Esophagus muscularis mucosa (tissue), 4 donors: ENCODE measurements at places on chromosomes 1 and 21. TPM values are rescaled to one million over a fixed set of nuclear protein-coding genes. Genes with fewer than 3 reads are reported as not detected.
A peak's percentile ranks its signal among the peaks of the same experiment; 100 is the strongest.

The ARMH1 gene
- 0.26 TPM for total RNA-seq

The ADAM15 gene
- total RNA-seq = 96.1 TPM

The ST7L gene
- 23.0 TPM for total RNA-seq

The ADGRL4 gene
- total RNA-seq = 18.7 TPM

The KIRREL1 gene
- total RNA-seq = 77.1 TPM

The PLCH2 gene
- 0.42 TPM for total RNA-seq

The MRPL55 gene
- 64.9 TPM for total RNA-seq

The TSPEAR gene
- 0.23 TPM for total RNA-seq

The OXCT2 gene
- 1.4 TPM for total RNA-seq

The LCE1D gene
- not detected for total RNA-seq

The ZNF644 gene
- total RNA-seq = 64.8 TPM

DNA sequence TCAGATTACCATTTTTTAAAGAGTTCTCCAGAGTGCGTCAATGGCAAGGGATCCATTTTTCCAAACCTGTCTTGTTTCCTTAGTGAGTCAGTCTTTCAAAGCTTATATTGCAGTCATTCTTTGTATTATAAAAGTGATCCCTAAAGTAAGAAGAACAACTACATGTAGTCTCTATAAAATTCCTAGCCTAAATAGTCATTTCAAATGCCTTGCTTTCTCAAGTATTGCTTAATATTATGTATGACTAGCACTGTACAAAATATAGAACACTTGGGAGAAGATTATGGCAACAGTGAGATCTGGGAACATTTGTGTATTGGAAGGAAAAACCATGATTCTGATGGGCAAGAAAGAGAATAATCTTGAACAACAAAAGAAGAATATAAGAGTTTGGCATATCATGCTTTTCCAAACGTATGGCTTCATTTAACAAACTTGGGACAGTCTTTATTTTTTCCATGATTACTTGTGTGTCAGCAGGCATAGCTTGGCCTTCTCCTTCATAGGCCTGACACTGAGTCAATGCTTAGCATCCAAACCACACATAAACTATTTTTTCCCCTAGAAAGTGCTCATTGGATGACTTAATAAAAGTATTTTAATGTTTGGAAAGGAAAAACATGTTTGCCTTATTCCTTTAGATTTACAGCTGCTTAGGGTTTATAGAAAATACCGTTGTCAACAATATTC lies 547.4 kb downstream of the LTN1 start:
- H3K4me3 ChIP-seq = no peak overlapping the region
- H3K36me3 ChIP-seq = peaks cover 7% of the 10 kb centered on the region
- H3K27ac ChIP-seq = no peak overlapping the region
- DNase-seq = no peak

DNA sequence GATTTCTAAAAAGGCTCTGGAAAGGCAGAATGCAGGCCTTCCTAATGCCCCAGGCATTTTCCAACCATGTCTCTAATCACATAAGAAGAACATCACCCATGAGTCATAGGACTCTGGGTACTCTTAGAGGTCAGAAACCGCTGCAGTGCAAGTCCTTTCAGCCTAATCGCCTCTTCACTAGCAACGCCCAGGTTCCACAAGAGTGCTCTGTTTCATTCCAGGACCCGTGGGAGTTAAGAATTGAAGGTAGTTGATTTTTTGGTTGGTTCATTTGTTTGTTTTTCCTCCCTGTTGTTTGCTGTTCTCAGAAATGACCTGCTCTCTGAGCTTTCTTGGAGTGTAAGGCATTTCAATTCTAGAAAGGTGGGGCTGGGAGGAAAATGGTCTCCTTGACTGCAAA lies 123.2 kb downstream of the NR5A2 start:
- no peaks in the 10 kb centered on the region for H3K27me3 ChIP-seq
- no peaks in the 10 kb centered on the region for H3K4me1 ChIP-seq
- H3K27ac ChIP-seq = no peak overlapping the region
- H3K36me3 ChIP-seq = no peaks in the 10 kb centered on the region
- DNase-seq = no peak
- H3K4me3 ChIP-seq = no peak overlapping the region

GRCh38 chr1:209150114-209150513 lies 433.4 kb upstream of the CAMK1G start:
- H3K27ac ChIP-seq = no peak overlapping the region
- no peaks in the 10 kb centered on the region for H3K27me3 ChIP-seq
- H3K4me1 ChIP-seq = no peaks in the 10 kb centered on the region

DNA sequence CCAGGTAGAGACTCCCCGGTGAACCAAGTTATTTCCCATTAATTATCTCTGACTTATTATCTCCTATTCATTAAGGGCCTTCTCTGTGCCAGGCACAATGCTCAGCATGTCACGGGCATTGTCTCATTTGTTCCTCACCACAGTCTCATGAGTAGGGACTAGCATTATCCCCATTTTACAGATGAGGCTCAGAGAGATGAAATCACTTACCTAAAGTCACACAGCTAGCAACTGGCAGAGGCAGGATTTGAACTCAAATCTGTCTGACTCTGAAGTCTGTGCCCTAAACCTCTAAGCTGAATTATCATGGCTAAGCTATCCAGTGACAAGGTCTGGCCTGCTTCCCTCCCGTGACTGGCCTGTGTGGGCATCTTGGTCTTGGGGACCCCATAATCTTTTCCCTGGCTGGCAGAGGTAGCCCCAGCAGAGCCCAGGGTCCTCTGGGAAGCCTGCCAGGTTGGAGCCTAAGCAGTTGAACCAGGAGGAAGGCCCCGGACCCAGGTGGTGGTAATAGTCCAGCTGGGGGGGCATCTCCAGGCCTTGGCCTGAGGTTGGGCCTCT lies 4.5 kb downstream of the MAP7D1 start:
- H3K27ac ChIP-seq = peak overlapping the region; percentile 98
- peaks cover 79% of the 10 kb centered on the region for H3K4me1 ChIP-seq
- H3K27me3 ChIP-seq = no peaks in the 10 kb centered on the region
- DNase-seq = no peak
- H3K36me3 ChIP-seq = no peaks in the 10 kb centered on the region
- peak overlapping the region; percentile 61 for H3K4me3 ChIP-seq

- peaks cover 94% of the 10 kb centered on the region for H3K4me1 ChIP-seq
- peaks cover 5% of the 10 kb centered on the region for H3K36me3 ChIP-seq
- no peaks in the 10 kb centered on the region for H3K27me3 ChIP-seq
Observed at GRCh38 chr1:207858806-207859205, 52.1 kb downstream of the CD34 start.

DNA sequence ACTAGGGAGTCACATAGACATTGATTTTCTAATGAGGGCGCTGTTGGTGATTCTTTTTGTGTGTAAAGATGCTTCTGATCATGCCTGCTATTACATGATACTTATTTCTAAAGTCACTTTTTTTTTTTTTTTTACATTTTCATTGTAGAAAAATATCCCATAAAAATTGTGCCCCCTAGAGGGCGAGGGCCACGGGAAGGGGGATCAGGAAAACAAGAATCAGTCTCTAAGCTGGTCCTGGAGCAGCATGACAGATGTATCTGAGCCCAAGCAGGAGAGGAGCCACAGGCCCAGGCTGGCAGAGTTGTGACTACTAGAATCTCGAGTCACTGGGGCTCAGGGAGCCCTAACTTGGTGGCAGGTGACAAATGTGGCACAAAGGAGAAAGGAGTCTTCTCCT lies 28.1 kb downstream of the ZSCAN20 start:
- no peak for DNase-seq
- peaks cover 4% of the 10 kb centered on the region for H3K36me3 ChIP-seq
- no peaks in the 10 kb centered on the region for H3K27me3 ChIP-seq
- no peak overlapping the region for H3K4me3 ChIP-seq

GRCh38 chr1:212138457-212138856 lies 102.9 kb downstream of the DTL start:
- DNase-seq = no peak
- H3K27me3 ChIP-seq = no peaks in the 10 kb centered on the region
- no peaks in the 10 kb centered on the region for H3K4me1 ChIP-seq
- H3K27ac ChIP-seq = no peak overlapping the region
- no peaks in the 10 kb centered on the region for H3K36me3 ChIP-seq
- H3K4me3 ChIP-seq = no peak overlapping the region

DNA sequence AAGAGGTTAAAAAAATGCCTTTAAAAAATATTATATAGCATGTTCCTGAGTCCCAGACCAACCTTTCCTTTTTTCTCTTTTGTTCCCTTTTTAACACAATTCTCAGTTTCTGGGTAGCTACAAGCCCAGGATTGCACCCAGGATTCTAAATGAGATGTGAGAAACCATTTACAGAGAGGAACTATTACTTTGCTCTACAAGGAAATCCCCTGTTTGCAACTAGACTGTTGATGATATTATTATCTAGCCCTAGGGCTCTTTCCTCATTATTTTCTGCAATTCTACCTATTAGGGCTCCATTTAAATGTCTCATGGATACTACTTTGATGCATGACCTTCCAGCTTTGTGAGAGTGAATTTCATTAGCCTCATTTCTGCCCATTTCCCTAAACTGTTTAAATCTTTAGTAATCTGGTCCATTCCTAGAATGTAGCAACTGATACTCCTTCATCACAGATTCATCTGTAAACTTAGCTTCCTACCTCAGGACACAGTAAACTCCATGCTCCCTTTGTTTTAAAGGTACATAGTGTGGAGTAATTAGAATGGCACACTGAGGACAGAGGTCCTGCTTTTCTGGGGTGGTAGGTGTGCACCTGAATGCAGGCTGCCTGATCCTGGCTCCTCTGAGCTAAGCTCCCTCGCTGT lies 7.1 kb upstream of the KIF14 start:
- H3K36me3 ChIP-seq = no peaks in the 10 kb centered on the region
- H3K27ac ChIP-seq = no peak overlapping the region

- peaks cover 11% of the 10 kb centered on the region for H3K4me1 ChIP-seq
- H3K27me3 ChIP-seq = no peaks in the 10 kb centered on the region
- no peak for DNase-seq
- no peak overlapping the region for H3K4me3 ChIP-seq
- H3K36me3 ChIP-seq = peaks cover 3% of the 10 kb centered on the region
Observed at GRCh38 chr1:226248091-226248490, 24.6 kb downstream of the MIXL1 start.

DNA sequence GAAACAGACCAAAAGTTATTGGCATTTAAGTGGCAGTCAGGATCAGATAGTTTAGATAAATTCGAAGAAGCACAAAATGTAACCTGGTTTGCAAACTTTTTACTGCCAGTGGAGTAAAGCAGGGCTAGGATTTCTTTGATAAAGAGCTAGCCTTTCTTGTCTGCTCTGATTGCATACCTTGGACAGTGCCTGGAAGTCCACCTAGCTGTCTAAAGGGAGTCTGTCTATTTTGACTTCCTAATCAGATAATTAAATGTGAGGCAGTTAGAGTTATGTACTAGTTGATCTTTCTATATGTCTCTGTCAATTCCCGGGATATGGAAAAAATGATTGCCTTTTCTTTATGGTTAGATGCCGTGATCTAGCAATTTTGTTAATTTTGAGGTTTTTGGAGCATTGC lies 4.1 kb downstream of the GPSM2 start:
- no peaks in the 10 kb centered on the region for H3K27me3 ChIP-seq
- DNase-seq = no peak
- H3K36me3 ChIP-seq = no peaks in the 10 kb centered on the region
- no peak overlapping the region for H3K4me3 ChIP-seq
- H3K27ac ChIP-seq = no peak overlapping the region

DNA sequence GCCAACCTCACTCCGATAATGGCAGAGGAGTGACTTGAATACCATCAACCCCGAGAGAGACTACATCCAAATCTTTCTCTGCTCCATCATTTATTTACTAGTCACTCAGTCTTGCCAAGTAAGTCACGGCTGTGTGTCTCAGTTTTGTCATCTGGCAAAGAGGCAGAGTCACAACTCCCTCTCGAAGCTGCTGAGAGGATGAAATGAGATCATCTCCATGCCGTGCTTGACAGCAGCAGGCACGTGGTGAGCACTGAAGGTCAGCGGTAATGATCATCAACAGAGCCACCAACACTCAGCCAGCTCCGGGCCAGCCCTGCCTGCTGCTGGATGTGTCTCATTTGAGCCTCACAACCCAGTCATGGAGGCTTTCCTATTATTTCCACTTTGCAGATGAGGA lies 19.9 kb downstream of the ALDH4A1 start:
- no peaks in the 10 kb centered on the region for H3K36me3 ChIP-seq
- no peaks in the 10 kb centered on the region for H3K27me3 ChIP-seq
- H3K4me3 ChIP-seq = no peak overlapping the region
- no peak overlapping the region for H3K27ac ChIP-seq
- H3K4me1 ChIP-seq = no peaks in the 10 kb centered on the region
- DNase-seq = no peak

- no peak for DNase-seq
- no peaks in the 10 kb centered on the region for H3K36me3 ChIP-seq
- H3K27me3 ChIP-seq = peaks cover 74% of the 10 kb centered on the region
- H3K4me1 ChIP-seq = no peaks in the 10 kb centered on the region
Observed at GRCh38 chr1:36705629-36706028, 222.9 kb upstream of the CSF3R start.

DNA sequence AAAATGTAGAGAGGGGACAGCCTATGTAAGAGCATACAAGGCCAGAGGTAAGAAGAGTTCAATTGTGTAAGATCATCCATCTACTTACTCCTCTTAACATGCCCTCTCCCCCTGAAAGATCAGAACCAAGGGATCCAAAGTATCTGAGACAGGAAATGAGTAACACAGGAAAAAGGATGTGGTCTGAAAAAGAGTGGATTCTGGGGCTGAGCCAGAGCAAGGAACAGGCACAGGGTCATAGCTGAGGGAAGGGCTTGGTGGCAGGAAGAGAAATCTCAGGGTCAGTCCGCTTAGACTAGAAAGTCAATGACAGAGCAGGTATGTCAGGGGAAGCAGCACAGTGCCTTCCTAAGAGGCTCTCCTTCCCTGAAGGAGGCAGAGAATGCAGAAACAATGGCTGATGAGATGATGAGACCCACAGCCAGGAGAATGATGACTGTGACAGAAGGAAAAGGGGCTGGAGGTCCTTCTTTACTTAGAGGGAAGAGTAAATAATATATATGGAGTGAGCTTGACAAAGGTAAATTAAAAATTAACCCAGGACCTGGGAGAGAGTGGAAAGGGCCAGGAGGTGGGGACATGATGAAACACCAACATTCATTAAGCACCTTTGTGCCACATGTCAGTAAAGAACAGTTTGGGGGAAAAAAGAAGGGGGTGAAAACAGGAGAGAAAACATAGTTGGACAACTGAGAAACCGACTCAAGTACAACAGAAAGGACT lies 26.2 kb upstream of the A3GALT2 start:
- H3K27me3 ChIP-seq = no peaks in the 10 kb centered on the region
- DNase-seq = no peak
- H3K27ac ChIP-seq = peak overlapping the region; percentile 100
- peaks cover 77% of the 10 kb centered on the region for H3K4me1 ChIP-seq

GRCh38 chr21:16624479-16625118 lies 888.2 kb upstream of the CXADR start:
- no peak for DNase-seq
- no peak overlapping the region for H3K4me3 ChIP-seq
- H3K27ac ChIP-seq = no peak overlapping the region
- H3K4me1 ChIP-seq = no peaks in the 10 kb centered on the region
- no peaks in the 10 kb centered on the region for H3K36me3 ChIP-seq

DNA sequence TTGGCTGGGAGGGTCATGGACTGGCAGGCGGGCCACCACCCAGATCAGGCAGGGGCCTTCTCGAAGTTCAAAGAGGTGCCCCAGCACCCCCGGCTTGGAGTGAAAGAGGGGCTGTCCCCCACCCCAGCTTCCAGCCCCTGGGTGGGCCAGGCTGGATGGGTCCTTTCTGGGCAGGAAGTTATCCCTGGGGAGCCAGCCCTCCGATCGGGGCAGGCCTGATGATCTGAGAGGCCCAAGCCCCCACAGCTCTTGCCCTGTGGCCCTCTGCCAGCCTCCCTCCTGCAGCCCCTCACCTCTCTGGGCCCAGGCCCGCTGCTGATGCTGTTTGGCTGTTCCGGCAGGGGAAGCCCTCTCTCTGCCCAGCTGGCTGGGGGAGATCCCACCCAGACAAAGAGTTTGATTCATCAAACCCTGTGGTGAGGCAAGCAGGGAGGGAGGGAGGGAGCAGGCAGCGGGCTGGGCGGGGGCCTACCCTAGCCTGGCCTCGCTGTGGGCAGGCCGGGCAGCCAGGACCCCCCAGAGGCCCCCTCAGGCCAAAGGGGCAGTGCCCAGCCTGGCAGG lies 2.5 kb downstream of the ARHGEF19 start:
- H3K27me3 ChIP-seq = no peaks in the 10 kb centered on the region
- peaks cover 27% of the 10 kb centered on the region for H3K4me1 ChIP-seq
- DNase-seq = no peak
- H3K4me3 ChIP-seq = no peak overlapping the region
